ENCODE measurements at places on chromosomes 12 and 14. TPM values are rescaled to one million over a fixed set of nuclear protein-coding genes. Genes with fewer than 3 reads are reported as not detected.

- peaks cover 38% of the 10 kb centered on the region for H3K4me1 ChIP-seq
- no peak for DNase-seq
- no peaks in the 10 kb centered on the region for H3K27me3 ChIP-seq
- H3K36me3 ChIP-seq, result no peaks in the 10 kb centered on the region
- H3K4me3 ChIP-seq, result no peak overlapping the region
Observed at GRCh38 chr14:71333705-71334104, 426.4 kb downstream of the PCNX1 start.

NKX2-1 gene
- 1.5 TPM for total RNA-seq

- H3K27me3 ChIP-seq, result no peaks in the 10 kb centered on the region
- H3K27ac ChIP-seq, result no peak overlapping the region
- no peaks in the 10 kb centered on the region for H3K4me1 ChIP-seq
- DNase-seq, result no peak
- no peaks in the 10 kb centered on the region for H3K36me3 ChIP-seq
Observed at GRCh38 chr12:100555722-100556121, 17.8 kb upstream of the GAS2L3 start.

DNA sequence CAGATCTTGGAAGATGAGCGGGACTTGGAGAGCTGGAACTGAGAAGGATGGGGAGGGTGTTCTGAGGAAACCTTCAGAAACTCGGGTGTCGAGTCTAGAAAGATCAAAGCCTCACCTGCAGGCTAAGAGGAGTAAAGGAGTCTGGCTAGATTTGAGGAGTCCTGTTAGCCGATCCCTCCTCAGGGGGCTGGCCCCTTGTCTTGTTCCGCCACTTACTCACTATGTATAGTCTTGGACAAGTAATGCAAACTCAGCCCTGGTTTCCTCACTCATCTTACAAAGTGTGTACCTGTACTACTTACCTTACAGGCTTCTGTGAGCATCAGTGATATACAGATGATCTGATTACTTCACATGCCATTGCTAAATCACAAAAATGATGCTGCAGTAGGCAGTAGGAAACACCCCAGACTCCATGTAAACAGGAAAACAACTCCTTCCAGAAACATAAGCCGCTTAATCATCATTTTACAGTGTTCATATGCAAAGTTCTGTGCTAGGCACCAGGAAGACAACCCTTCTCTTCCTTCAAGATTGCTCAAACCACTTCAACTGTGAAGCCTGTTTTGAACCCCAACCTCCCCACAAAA is 2.0 kb upstream of the SPTLC2 start:
- H3K36me3 ChIP-seq, result no peaks in the 10 kb centered on the region
- H3K4me3 ChIP-seq, result no peak overlapping the region
- DNase-seq, result no peak
- H3K27me3 ChIP-seq, result no peaks in the 10 kb centered on the region
- H3K27ac ChIP-seq, result no peak overlapping the region

GRCh38 chr14:24837280-24838046 is 203.5 kb upstream of the GZMB start:
- no peak for DNase-seq
- no peaks in the 10 kb centered on the region for H3K36me3 ChIP-seq
- no peak overlapping the region for H3K4me3 ChIP-seq
- no peaks in the 10 kb centered on the region for H3K27me3 ChIP-seq
- peak overlapping the region; percentile 61 for H3K27ac ChIP-seq
- peaks cover 54% of the 10 kb centered on the region for H3K4me1 ChIP-seq

- H3K4me3 ChIP-seq, result no peak overlapping the region
- no peak overlapping the region for H3K27ac ChIP-seq
- no peak for DNase-seq
- H3K27me3 ChIP-seq, result no peaks in the 10 kb centered on the region
Observed at GRCh38 chr12:102317155-102317554, 119.5 kb upstream of the PMCH start.

GRCh38 chr14:53214384-53214783 is 61.3 kb upstream of the DDHD1 start:
- DNase-seq, result no peak
- no peaks in the 10 kb centered on the region for H3K27me3 ChIP-seq
- no peaks in the 10 kb centered on the region for H3K36me3 ChIP-seq
- H3K4me3 ChIP-seq, result no peak overlapping the region
- H3K4me1 ChIP-seq, result no peaks in the 10 kb centered on the region

ZC2HC1C gene
- total RNA-seq, result 2.5 TPM
